ENCODE measurements at places on chromosomes 16 and 17. TPM values are rescaled to one million over a fixed set of nuclear protein-coding genes. Genes with fewer than 3 reads are reported as not detected.

The FLOT2 gene
- total RNA-seq, result 85.8 TPM

The ACE gene
- total RNA-seq, result 0.61 TPM

The CA4 gene
- total RNA-seq, result not detected

The OR4D1 gene
- total RNA-seq, result 0.13 TPM

The SYT17 gene
- total RNA-seq, result not detected

- ATAC-seq, result peak; percentile 3
Measured at GRCh38 chr17:40479754-40480480, 21.5 kb downstream of the TNS4 start.

DNA sequence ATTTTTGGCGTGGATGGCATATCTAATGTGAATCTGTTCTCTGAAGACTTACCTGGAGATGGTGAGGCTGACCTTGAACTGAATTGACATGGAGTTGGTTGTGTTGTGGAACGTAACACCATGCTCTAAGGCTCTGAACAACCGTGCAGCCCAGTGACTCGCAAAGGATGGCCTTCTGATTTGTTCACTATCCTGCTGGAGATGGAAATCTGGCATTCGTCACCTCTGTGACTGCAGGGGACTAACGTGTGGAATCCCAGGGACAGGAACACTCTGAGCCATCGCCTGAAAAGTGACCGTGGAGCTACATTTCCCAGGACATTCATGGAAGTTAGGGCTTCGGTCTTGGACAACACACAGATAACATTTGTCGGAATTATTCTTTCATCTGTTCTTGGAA is 61.1 kb downstream of the BANP start:
- no peak for ATAC-seq

DNA sequence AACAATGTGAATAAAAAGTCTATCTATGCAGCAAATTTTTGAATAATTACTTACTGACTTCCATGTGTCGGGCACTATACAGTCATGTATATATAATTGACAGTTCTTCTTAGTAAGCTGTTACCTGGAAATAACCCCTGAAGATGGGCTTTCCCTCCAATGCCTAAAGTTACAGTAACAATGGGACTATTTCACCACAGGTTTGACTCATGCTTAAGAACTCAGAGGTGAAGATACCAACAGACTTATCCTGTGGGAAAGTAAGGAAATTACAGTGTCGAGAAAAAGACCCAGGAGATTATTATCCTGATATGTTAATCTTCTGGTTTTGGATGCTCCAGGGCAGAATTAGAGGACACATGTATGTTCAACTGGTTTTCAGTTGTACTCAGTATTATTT is 601.5 kb upstream of the SOX9 start:
- no peak for ATAC-seq

GRCh38 chr16:85435286-85435685 is 177.8 kb upstream of the GSE1 start:
- ATAC-seq, result no peak

DNA sequence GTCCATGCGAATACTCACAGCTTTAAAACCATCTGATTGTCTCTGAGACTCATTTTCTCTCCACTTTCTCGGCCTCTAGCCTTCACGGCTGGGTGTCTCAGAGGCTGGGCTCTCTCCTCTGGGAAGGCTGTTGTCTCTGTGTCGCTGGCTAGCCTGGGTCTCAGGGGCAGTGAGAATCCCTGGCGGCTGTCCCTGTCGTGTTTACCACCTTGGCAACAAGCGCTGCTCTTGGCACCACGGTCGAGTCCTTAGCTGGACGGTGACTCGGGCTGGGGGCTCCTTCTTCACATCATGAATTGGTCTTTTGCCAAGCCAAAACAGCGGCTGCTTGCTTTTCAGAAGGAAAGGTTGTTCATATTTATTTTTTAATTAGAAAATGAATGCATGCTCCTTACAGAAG is 81.1 kb downstream of the MSI2 start:
- ATAC-seq, result no peak

DNA sequence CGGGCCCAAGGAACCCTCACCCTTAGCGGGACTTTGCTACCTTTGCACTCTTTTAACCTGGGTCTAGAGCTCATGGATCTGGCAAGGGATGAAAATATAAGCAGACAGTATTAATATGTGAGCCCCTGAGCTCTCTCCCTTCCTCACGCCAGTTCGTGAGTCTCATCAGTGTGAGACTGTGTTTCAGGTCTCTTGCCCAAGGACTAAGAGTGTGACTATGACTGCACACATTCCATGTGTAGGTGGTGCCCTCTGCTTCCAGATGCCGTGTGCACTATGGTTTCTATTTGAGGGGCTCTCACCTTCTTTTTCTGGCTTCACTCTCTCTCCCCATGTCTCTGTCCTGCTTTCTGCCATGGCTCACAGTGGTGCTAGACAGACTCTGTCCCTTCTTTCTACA is 40.5 kb downstream of the DHRS7B start:
- no peak for ATAC-seq

- ATAC-seq, result no peak
Measured at GRCh38 chr16:10078541-10078949, 103.7 kb downstream of the GRIN2A start.

- no peak for ATAC-seq
Measured at GRCh38 chr16:17350207-17350606, 120.6 kb downstream of the XYLT1 start.

GRCh38 chr16:83968891-83969649 is 1.0 kb downstream of the NECAB2 start:
- ATAC-seq, result no peak

DNA sequence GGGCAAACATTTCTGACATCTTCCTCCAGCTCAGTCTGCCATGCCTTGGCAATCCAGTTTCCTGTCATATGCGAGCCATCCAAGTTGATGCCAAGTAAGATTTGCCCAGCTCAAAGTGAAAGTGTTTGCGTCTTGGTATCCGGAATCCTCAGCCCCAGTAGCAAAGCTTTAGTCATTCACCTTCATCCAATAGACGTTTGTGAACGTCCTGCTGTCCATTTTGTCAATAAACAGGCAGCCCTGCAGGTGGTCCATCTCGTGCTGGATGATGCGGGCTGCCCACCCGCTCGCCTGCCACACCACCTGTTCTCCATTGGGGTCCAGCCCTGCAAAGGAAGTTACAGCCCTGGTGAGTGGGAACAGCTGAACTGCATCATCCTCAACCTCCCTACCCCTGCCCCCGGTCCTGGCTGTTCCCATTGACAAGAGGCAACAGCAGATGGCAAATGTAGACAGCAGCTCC is 1.5 kb downstream of the PDF start:
- ATAC-seq, result peak; percentile 8

DNA sequence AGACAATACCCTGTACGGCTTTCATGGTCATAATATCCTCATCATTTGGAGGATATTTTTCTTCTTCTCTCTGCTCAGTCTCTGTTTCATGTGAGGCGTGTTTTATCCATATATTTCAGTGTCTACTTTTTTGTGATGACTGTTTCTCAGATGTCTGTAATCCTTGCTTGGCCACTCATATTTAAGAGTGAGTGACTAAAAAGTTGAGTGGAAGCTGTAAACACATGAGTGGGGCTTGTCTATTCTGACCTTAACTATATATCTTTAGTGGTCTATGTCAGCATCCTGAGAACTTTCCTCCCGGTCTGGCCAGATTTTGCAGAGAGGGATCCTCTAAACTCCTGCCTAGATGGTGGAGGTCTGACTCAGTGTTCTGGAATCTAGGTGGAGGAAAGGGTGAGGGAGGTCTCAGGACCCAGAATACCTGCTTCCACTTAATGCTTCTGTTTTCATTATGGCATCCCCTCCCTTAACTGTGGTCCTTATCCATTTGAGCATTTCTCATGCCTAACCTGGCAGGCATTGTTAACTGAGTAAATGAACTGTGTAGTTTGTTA is 6.0 kb downstream of the DDX19B start:
- peak; percentile 37 for ATAC-seq

- no peak for ATAC-seq
Measured at GRCh38 chr17:51721730-51722129, 436.8 kb downstream of the CA10 start.

DNA sequence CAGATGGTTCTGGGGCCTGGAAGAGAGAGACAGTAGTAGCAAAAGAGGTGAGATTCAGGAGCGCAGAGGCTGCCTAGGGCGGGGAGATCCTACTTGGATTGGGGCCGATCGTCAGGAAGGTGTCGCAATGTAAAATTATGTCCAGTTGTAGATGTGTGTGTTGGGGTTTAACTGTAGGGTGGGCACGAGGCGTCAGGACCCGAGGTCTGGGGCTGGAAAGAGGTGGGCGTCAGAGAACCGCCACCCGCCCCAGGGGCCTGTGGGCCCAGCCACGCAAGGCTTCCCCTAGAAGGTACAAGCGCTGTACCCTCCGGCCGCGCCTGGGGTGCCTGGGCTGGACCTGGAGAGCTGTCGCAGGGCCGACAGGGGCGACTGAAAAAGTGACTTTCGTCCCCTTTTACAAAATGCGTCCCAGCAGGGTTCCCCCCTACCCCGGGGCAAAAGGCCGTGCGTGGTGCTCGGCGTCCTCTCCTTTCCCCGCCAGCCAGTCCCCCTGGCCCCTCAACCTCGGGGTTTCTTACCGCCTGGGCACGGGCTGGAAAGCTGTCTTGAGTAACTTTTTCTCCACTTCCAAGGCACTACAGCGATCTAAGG is 2.8 kb downstream of the IRX3 start:
- no peak for ATAC-seq

DNA sequence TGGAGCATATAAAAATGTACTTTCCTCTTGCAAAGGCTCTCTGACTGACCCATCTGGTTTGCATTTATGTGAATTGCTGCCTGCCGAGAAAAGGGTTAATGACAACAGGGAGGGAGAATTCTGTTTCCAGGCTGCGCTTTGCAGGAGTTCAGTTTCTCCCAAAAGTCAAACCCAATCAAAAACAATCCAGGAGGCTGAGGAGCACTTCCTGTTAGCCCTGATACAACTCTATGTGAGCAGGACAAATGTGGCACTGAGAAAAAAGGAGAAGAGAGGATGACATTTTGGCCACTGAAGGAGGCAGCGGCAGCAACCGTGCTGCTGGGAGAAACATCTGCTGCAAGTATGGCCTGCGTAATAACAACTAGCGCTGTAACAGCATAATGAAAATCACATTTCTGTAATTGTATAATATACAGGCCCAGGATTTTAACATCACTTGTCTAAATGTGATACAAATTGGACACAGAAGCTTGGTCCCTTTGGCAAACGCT is 26.8 kb upstream of the ELAC2 start:
- ATAC-seq, result no peak

GRCh38 chr16:81140930-81141780 is 45.0 kb upstream of the GCSH start:
- ATAC-seq, result no peak

DNA sequence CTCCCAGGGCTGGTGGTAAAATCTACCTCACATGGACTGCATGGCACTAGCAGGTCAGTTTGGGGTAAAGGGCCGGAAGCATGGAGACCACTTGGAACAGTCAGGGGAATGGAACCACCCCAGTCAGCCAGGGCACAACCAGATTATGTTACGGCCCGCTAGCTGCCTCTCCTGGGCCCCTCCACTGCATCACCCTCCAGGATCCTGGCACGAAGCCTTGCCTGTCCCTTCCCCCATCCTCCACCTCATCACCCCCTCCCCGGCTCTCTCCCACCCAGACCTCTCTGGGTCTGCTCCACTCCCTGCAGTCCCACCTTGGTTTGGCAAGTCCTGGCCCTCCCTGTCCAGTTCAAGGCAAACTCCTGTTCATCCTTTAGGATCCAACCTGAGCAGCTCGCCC is 91.7 kb downstream of the CLEC16A start:
- ATAC-seq, result no peak

DNA sequence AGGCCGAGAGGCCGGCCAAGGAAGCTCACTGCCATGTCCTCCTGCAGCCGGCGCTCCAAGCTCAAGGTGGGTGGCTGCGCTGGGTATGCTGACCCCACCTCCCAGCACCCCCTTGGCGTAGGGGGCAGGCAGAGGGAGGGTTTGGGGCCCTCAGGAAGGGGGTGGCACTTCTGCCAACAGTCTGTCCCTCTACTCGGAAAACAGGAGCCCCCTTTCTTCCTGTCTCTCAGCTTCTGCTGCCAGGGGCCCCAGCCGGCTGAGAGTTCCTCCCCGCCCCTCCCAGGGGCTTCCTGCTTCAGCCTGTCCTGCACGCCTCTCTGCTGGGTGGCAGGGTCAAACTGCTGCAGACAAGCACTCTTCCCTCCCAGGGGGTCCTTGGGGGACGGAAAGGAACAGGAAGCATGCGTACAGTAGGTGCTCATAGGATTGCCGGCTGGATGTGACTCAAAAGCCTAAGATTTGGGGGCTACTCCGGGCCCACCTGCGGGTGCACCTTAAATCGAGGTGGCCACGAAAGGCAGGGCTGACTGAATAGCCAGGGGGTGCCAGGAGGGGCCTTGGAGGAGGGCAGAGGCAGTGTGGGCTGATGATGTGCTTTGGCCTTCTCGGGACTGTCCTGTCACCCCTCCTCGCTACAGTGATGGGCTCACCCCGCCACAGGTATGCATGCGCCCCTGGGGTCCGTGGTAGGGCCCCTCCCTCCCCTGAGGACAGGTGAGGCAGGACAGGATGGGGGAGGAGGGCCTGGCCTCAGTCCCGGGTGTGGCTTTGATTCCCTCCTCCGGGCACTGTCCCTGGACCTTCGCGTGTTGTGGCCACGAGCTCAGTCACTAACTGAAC is 4.0 kb downstream of the CBX2 start:
- no peak for ATAC-seq

- no peak for ATAC-seq
Measured at GRCh38 chr16:85091522-85091910, 20.8 kb downstream of the CIBAR2 start.

DNA sequence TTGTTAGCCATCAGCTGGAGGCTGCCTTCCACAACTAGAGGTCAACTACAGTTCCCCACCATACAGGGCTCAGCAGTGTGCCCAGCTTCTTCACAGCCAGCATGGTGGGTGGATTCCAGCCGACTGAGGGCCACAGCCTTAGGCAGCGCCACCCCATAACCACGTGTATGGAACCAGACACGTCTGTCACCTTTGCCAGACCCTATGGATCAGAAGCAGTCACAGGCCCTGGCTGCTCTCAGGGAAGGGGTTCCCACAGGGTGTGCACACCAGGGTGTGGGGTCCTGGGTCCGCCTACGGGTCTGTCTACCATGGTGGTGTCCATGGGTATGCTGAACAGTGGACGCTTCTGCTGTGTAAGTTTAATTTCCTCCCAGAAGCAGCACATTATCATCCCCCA is 265.0 kb upstream of the FOXF1 start:
- ATAC-seq, result no peak

DNA sequence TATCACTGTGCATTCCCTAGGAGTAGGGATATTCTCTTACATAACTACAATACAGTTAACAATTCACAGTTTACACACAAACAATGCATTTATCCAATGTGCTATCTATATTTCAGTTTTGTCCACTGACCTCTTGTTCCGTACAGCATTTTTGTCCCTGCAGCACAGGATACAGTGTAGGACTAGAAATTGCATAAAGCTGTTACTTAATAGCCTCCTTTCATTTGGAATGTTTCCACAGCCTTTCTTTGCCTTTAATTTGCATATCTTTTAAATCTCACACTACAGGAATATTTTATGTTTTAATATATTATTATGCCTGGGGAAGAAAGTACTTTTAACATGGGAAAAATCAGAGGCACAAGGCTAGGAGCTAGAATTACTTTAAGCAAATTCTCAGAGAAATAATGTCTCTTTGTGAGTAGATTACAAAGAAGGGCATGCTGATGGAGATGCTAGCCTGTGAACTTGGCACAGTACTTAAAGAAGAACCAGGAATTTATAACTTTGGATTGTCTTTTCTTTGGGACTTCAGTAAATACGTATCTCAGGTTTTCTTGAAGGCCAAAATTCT is 144.3 kb downstream of the ITFG1 start:
- ATAC-seq, result no peak
